Stimulated activated naive CD8-positive, alpha-beta T cell treated with anti-CD3 and anti-CD28 coated beads, Interleukin-15, Interleukin-2, amounts not matched to agents 100 U/mL and 50 U/mL, for 24 hours (primary cell): ENCODE measurements at places on chromosomes 11 and 22.
A peak's percentile ranks its signal among the peaks of the same experiment; 100 is the strongest.

DNA sequence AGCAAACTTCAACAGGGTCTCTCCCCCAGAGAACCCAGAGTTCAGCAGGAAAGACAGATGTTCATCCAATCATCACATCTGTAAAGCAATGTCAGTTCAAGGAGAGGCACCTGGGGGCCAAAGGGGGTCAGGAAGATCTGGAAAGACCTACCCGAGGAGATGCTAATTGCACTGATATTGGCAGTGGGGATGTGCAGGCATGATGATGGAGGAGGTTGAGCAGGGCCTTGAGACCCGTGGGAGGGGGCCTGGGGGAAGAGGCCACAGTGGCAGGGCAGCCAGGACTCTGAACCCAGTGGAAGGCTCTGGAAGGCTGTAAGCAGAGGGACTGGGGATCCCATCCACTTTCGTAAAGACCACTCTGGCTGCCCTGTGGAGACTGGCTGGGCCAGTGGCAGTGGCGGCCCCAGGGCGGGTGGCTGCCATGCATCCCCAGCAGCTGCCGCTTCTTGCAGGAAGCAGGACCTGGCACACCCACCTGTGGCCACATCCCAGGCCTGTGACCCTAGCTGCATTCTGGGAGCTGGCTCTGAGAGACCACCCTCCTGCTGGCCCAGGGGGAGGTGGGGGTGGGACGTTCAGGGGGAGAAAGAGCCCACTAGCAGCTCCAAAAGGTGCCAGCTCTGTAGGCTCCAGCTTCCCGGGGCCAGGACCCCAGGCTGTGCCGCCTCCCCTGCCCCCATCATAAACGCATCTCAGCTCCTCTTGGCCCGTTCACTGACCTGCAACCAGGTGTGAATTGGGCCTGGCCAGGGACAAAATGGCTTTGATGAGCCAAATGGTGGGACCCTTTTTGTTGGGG, 59.9 kb upstream of the FGF3 start:
- no peak for DNase-seq

- no peak for DNase-seq
Measured at GRCh38 chr11:2462543-2462985, 17.8 kb downstream of the KCNQ1 start.

GRCh38 chr22:35150183-35151107, 84.5 kb downstream of the ISX start:
- peak; percentile 75 for DNase-seq

DNA sequence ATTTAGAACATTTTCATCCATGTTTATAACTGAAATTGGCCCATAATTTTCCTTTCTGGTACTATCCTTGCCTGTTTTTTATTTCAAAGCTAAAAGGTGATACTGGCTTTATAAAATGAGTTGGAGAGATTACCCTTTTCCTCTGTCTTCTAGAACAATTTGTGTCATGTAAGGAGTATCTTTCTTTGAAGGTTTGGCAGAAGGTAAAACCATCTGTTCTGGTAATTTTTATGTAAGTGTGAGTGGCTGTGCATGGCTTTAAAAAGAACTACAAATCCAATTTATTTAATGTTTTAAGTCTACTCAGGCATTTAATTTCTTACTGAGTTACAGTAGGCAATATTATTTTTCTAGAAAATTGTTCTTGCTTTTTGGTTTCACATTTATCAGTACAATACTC, 7.7 kb upstream of the MRGPRD start:
- DNase-seq, result no peak
